CD4-positive, alpha-beta memory T cell (primary cell): ENCODE measurements at places on chromosomes 11 and 22.

DNA sequence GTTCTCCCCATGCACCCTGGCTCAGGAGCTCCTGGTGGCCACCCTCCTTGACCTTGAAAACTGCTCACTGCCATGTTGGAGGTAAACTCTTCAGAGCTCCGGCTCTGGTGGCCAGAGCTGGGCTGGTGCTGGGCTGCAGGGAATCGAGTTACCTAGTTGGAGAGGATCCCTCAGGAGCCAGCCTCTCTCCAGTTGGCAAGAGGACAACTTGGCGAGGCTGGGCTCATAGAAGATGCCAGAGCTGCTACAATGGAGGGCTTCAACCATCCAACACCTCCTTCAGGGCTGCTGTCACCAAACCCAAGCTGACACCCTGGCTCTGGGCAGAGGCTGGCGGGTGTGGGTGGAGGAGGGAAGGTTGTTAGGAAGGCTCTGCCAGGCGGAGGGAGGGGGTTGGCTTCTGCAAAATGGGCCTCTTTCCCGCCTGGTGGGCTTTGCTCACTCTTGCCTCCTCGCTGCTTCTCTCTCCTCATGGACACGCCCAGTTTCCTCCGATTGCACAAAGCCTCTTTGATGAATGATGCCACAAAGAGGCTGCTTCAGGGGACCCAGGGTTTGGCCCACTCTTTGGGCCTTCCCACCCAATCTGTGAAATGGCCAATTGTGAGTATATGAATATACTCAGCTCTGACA is 53.1 kb downstream of the THAP12 start:
- DNase-seq = no peak

GRCh38 chr11:120548682-120549209 is 37.2 kb downstream of the GRIK4 start:
- no peak for DNase-seq

GRCh38 chr11:91199866-91200265 is 977.0 kb upstream of the CHORDC1 start:
- DNase-seq = no peak

DNA sequence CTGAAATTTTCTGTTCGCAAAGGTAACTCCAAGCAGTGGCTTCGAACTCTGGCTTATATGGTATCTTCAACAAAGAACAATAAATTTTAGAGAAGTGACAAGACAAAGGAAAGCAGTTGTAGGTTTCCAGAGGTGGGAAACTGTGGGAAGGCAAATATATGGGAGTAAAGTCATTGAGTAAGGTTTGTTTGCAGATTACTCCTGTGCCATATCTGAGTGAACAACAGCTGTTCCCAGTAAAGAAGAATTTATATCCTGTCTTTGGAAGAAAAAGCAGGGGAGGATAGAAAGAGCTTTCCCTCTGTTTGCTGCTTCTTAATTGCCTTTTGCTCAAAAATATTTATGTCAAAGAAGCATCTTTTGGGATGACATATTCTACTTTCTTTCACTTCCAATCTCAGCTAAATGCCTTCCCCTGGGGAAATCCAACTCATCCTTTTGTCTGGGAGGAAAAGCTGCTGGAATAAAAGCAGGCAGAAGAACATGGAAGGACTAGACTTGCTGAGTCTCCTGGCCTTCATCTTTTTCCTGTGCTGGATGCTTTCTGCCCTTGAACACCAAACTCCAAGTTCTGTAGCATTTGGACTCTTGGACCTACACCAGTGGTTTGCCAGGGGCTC is 10.4 kb upstream of the RCN1 start:
- DNase-seq = no peak

DNA sequence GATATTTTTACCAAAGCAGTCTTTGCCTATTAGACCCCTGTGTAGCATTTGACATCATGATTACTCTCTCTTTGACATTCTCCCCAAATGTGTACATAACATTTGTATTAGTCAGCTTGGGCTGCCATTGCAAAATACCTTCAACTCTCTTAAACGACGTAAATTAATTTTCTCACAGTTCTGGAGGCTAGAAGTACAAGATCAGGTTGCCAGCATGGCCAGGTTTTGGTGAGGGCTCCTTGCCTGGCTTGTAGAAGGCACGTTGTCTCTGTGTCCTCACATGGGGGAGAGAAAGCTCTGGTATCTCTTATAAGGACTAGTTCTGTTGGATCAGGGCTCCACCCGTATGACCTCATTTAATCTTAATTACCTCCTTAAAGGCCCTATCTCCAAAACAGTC is 12.3 kb upstream of the DLAT start:
- DNase-seq = no peak

GRCh38 chr11:26626346-26626745 is 54.3 kb upstream of the MUC15 start:
- DNase-seq = no peak
